ENCODE measurements at places on chromosomes 7 and 10.

DNA sequence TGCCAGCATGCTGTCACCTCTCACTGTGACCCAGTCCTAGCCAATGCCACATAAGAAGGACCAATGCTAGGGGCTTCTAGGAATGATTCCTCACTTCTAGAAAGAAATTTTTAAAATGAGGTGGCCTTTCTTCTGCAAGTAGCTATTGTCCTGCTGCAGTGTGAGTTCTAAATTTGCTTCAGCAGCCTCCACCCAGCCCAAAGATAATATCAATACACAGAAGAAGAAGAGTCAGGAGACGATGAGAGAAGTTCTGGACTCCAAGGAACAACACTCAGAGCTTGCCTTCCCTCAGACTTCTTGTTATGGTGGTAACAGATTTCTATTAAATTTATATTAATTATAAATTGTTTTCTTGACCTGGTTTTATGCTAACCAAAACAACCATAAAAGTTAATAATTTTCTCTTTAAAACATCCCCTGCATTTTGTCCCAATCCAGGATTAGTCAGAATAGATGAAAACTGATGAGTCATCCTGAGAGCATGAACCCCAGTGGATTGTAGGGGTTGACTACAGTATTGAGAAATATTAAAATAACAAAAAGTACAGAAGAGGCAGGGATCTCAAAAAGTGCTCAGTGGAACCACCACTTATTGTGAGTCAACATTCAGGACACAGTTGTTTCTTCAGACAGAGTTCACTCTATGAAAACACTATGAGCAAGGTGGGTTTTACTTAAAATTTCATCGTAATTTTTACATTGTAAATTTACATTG, 29.6 kb upstream of the AKR1C2 start:
- no peak for DNase-seq

- no peak for DNase-seq
Observed at GRCh38 chr7:74174606-74175082, 488 bp downstream of the EIF4H start.

DNA sequence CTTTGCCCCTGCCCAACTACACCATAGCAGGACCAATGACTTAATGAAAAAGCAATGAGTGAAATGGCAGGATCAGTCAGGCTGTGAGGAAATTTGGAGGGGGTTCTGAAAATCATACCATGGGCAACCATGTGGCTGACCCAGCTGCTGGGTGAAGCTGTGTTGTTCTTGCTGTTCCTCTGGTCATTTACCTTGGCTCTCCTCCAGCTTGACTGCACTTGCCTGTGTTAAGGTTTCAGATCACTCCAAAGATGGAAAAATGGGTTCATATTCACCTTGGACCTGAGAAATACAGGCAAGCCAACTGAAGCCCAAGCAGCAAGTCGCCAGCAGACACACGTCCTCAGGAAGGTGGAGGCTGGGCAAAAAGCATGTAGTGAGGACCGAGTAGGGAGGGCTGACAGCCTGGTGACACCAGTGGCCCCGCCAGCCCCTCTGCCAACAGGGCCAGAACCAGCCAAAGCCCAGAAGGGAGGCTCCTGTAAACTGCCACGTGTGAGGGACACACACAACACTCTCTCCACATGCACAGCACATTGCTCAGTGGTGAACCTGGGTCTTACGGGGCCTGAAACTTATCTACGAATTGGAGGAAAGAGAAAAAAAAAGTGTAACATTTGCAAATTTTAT, 40.1 kb downstream of the PARP12 start:
- DNase-seq: no peak

DNA sequence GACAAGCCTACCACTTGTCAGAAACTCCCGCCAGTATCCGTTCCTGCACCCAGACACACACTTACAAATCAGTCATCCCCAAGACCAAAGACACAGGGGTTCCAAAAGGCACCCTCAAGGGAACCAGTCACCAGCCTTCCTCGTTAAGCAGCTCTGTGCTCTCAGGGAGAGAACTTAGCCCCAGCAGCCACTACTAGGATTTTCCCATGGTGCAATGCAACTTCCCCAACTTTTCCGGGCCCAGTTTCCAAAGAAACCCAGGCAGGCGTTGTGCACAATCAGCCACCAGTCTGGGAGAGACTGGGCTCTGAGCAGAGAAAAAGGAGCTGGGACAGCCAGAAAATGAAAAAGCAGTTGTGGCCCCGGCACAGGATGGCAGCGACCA, 1.2 kb downstream of the DLG5 start:
- DNase-seq: no peak

- DNase-seq: no peak
Observed at GRCh38 chr7:73597978-73598782, 19.8 kb upstream of the TBL2 start.

- no peak for DNase-seq
Observed at GRCh38 chr7:40721342-40721949, 586.6 kb downstream of the SUGCT start.

- no peak for DNase-seq
Observed at GRCh38 chr10:118820326-118821116, 65.8 kb upstream of the CACUL1 start.

DNA sequence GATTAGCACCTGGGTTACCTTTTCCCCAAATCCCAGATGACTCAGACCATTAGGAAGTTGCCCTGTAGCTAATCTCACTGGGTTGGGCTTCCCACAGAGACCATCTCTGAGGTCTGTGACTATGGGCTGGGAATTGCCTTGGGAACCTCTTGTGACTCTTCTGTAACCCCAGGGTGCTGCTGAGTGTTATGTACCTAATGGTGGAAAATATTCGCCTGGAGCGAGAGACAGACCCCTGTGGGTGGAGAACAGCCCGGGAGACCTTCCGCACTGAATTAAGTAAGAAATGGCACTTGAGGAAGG, 20.0 kb downstream of the STRIP2 start:
- no peak for DNase-seq

GRCh38 chr10:24184455-24184854, 24.5 kb upstream of the KIAA1217 start:
- no peak for DNase-seq

- no peak for DNase-seq
Observed at GRCh38 chr10:46310851-46311250, 24.1 kb downstream of the ANTXRL start.

GRCh38 chr7:105924945-105925344, 38.1 kb upstream of the CDHR3 start:
- no peak for DNase-seq

DNA sequence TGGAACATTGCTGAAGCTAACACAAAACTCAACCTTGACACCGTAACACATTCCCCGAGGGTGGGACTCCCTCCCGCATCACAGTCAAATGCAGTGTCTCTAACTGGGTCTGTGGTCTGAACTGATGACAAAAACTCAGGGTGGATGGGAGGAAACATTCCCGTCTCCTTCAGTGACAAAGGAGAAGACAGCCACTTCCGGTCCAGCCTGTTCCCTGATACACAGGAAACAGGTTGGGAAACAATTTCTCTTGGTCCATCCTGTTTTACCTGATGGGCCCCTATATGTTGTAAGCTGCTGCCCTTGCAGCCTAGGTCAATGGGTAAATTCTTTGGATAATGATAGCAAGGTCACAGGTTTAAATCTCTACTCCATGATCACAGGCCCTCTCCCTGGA, 20.4 kb downstream of the SLC13A4 start:
- DNase-seq: no peak

DNA sequence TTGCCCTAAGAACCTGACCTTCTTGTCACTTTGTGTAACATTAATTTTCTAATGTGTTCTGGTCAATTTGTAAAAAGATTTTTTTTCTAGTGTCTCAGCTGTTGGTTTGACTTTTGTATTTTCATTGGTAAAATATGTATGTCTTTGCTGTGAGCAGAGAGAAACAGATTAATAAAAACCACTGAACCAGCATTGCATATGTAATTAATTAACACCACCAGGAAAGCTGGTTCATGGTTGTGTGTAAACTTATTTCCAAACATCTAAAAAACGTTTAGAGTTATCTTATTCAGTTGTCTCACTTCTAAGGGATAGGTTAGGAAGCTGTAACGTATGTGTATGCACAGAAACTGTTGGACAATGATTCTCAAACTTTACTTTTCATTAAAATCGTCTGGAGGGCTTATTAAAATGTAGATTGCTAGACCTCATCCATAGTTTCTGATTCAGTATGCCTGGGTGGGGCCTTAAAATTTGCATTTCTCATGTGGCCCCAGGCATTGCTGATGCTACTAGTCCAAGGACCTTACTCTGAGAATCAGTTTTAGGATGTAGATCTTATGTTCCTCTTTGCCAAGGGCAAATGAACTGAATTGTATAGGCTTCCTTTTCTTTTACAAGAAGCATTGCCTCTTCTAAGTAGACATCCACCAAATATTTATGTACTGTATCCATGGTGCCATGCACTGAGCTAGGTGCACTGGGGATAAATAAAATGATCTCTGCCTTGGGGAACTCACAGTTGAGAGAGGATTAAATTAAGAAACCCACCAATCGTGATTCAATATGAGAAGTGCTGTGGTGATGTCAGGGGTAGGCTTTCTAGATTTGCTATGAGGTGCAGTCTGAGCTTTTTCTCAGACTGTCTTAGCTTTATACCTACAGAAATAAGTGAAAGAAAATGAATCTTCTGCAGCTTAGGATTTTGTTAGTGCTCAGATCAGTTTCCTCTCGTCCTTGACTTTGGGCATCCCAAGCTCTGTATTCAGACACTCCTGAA, 98.7 kb downstream of the AUTS2 start:
- no peak for DNase-seq

DNA sequence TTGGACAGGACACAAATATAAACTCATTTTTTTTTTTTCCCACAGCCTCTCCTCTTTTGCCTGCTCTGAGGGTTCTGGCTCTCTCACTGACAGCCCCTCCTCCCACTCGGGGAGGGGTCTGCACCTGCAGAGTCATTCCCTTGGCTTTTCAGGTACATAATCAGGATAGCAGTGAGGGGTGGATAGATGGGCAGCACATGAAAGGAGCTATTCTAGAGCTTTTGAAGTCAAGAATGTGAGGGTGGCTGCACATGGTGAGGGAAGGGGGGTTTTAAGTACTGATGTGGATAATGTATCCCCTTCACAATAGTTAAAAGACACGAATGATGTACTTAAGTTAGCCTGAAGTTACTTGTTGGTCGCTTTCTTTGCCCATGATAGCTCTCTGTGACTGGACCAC, 76.2 kb downstream of the CFAP58 start:
- no peak for DNase-seq

All from NCI-H510A (cell line).